ENCODE measurements at places on chromosomes 6 and 20.

DNA sequence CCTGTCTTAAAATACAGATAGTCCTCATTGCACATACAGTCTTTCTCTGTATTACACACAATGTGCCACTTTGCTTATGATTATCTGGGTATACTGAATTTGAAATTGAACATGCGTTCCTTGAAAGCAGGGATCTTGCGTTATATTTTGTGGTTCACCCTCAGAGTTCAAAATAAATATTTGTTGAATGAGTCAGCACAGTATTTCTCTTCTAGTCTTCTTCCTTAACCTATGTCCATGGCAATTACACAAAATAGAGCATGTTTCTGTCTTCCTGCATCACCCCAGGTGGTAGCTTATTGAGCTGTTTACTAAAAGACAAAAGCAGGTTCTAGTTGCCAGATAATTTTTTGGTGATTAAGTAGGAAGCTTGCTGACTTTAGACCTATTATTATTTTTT, 272.9 kb upstream of the FERMT1 start:
- DNase-seq = no peak

GRCh38 chr6:127592964-127593363, 16.0 kb downstream of the C6orf58 start:
- DNase-seq = no peak

DNA sequence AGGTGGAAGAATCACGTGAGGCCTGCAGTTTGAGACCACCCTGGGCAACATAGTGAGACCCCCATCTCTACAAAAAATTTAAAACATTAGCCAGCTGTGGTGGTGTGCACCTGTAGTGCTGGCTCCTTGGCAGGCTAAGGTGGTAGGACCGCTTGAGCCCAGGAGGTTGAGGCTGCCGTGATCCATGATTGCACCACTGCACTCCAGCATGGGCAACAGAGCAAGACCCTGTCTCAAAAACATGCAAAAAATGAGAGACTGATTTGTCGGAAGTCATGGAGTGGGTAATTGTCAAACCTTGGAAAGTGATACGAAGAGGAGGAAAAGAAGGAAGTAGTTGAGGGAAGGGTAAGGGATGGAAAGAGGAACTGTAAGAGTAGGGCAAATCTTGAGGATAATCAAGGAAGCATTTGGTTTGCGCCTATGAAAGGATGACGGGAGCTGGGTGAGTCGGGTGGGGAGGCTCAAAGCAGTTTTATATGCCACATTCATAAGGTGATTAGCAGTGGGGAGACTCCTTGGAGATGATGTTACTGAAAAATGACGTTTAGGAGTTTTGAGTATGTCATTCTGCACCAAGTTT, 14.5 kb downstream of the L3MBTL3 start:
- DNase-seq = no peak

GRCh38 chr20:30606990-30607389, 650.5 kb upstream of the DEFB115 start:
- DNase-seq = no peak

- peak; percentile 42 for DNase-seq
Measured at GRCh38 chr20:2800521-2801285, at the start of gene CPXM1. TSS of gene CPXM1 (minus strand) at chr20:2800627. CDS start at chr20:2800572, 55 bp downstream.

DNA sequence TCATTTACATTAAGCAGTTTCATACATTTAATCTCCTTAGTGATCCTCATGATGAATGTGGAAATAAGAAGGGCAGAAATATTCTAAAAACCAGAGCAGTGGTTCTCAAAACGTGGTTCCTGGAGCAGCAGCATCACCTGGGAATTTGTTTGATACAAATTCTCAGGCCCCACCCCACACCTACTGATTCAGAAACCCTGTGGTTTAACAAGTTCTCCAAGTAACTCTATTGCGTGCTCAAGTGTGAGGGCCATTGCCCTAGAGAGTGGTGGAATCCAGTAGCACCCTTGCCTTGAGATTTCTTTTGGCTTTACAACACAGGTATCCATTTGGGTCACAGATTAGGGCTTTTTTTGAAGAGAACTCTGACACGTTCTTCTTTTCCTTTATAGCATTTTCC, 354.6 kb upstream of the FLRT3 start:
- DNase-seq = no peak

- DNase-seq = no peak
Measured at GRCh38 chr6:52640170-52640569, 30.7 kb upstream of the TMEM14A start.

DNA sequence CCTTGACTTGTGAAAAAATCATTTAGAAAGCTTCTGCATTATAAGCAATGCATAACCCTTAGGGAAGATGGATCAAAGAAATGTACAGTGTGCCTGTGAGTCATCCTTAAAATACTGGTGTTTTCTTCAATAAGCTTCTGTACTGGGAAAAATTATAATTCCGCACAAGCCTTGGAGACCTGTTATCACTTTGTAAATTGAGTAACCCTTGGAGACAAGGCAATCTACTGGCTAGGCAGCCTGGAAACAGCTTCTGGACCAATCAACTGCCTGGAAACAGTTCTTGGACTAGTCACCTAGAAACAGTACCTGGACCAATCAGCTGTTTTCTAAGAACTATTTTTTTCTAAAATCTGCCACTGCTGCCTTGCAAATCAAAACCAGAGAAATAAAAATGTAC, 25.8 kb upstream of the RNGTT start:
- no peak for DNase-seq

DNA sequence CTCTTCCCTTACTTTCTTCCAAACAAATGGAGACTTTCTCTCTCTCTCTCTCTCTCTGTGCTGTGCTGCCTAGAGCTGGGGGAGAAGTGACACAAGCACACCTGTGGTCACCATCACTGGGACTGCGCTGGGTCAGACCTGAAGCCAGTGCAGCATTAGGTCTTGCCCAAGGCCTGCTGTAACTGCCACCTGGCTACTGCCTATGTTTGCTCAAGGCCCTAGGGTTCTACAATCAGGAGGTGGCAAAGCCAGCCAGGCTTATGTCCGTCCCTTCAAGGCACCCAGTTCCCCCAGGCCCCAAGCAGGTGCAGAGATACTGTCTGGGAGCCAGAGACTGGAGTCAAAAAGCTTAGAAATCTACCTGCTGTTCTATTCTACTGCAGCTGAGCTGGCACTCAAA, 49.4 kb upstream of the TOP1 start:
- DNase-seq = no peak

- peak; percentile 75 for DNase-seq
Measured at GRCh38 chr6:112180095-112180820, 74.1 kb downstream of the LAMA4 start.

DNA sequence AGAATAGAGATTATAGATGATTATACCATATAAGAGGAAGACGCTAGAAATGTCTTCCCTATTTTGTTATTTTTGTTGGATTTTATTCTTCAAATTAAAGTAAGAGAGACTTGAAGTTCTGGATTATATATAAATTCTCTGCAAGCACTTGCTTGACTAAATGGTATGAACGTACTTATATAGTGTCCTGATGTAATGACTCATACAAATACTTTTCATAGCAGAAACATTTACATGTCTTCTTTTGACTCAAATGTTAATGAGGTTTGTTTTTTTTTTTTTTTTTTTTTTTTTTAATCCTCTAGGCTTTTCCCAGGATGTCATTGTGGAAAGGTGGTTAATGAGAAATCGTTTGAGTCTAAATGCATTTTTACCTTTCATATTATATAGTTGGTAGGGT, 55.0 kb downstream of the PDE7B start:
- no peak for DNase-seq

DNA sequence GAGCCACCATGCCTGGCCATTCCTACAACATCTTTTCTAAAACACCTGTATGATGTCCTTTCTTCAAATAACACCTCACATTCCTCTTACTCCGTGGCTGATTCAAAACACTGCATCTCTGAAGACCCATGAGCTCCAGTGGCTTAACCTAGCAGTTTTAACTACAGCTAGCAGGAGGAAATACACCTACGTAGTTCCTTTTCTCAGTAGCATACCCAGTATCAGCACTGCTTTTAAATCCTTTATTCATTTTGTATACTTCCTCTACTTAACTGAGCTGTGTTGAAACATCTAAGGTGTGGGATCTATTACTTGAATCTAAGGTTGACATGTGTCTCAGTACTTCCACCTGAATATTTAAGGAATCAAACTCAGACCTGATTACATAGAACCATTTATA, 113.6 kb upstream of the CCDC28A start:
- no peak for DNase-seq

- no peak for DNase-seq
Measured at GRCh38 chr20:31868853-31869672, 1.3 kb downstream of the DUSP15 start.

- no peak for DNase-seq
Measured at GRCh38 chr6:105817370-105817769, 268.8 kb upstream of the PRDM1 start.

DNA sequence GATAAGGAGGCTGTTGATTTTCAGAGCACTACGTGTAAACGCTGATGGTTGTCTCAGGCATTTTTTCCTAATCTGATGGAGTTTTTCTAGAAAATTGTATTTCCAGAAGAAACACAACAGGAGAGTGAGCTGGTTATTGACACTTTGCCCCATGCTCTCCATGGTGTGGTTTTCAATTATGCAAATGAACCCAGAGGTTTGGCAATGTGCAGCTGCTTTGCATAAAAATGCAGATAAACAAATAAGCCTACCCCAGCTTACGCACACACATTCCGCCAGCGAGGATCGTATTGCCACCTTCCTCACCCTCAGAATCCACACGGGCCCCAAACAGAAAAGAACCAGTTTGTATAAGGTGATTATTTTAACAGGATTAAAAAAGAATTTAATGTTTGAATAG, 45.1 kb upstream of the FRMD1 start:
- DNase-seq = no peak

DNA sequence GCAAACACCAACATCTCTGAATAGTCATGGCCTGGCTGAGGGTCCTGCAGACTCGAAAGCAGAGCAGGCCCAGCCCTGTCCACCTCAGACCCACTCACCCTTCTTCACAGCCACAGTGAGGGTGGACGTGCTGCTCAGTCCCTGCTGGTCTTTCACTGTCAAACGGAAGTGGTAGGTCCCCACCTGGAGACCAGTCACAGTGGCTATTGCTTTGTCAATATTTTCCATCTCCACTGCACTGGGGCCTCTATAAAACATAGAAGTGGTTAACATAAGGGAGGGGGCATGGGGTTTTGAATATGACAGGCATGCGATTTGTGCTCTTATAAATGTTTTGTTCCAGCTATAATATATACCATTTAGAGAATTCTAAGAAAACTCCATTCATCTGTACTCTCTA, 73.9 kb downstream of the ALDH5A1 start:
- DNase-seq = no peak

DNA sequence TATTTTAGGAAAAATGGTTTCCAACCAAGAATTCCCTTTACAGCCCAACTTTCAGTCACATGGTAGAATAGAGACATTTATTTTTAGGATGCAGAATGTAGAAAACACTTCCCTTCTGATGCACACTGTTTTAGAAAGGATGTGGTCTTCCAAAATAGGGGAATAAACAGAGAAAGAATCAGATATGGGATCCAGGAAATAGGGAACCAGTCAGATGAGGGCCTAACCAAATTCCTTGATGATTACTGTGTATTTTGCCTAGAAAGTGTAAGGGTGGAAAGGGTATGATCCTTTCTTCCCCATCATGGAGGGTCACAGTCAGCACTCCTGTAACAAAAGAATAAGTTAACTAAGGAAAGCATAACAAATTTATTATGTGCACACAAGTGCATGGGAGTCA, 27.4 kb downstream of the SLX4IP start:
- no peak for DNase-seq

- no peak for DNase-seq
Measured at GRCh38 chr6:92329208-92329847, 1090.0 kb downstream of the EPHA7 start.

GRCh38 chr6:42344756-42345155, 107.0 kb downstream of the TRERF1 start:
- DNase-seq = no peak

GRCh38 chr6:21883595-21884328, 290.2 kb downstream of the SOX4 start:
- no peak for DNase-seq

DNA sequence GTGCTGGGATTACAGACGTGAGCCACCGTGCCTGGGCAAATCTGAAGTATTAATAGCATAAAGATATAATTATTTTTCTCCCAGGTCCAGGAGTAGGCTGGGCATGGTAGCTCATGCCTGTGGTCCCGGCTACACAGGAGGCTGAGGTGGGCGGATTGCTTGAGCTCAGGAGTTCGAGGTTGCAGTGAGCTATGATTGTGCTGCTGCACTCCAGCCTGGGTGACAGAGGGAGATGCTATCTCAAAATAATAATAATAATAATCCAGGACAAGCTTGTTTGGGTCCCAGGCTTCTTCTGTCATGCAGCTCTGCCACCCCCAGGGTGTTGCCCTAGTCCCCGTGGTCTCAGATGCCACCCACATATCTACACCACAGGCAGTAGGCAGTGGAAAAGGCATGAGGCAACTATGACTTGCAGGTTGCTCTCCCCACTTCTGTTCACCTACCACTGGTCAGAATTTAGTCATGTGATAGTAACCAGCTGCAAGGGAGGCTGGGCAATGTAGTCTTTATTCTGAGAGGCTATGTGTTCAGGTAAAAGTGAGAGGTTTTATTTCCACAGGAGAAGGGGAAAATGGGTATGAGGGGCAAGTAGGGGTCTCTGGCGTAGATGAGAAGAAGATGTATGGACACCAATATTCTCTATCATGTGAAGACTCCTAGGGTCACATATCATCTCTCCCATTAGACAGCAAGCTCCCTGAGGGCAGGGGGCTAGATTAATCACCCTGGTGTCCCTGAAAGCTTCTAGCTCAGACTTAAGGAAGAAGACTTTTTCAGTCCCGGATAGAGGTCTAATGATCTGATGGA, 25.7 kb downstream of the TCF15 start:
- DNase-seq = no peak

DNA sequence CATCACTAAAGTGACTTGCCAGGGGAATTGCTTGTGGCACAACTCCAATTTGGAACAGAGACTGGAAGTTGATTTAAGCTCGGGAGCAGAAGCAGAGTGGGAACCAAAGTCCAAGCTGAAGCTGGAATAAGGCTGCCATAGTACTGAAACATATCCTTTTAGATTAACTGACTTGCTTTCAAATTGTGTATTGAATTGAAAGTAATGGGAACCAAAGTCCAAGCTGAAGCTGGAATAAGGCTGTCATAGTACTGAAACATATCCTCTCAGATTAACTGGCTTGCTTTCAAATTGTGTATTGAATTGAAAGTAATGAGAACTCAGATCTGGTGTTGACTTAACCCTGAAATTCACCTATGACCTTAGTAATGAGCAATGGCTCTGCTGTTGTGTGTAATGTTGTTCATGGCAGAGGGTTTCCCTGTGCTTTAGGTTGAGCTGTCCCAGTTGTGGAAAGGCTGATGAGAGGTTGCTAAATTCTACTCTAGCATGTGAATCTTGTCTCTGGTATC, 40.2 kb downstream of the CENPW start:
- no peak for DNase-seq

DNA sequence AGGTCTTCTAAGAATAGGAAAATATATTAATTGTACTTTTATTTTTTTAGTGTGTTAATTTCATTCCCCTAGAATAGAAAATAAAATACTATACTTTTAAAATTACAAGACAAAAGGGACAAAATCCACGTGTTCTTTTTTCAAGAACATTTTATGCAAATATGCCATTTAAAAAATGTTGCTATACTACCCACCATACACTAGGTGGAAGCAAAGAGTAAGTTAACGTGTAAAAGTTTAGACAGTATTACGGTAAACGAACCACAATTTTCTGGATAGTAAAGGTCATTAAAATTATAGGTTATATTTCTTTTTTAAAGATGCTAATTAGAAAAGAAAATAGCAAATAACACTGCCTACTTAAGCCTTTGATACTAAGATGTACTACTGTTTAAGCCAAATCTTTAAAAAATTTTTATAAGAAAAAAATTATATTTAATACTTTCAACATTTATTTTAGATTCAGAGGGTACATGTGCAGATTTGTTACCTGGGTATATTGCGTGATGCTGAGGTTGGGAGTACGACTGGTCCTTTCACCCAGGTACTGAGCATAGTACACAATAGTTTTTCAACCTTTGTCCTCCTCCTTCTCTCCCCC, 287.6 kb downstream of the PHF3 start:
- peak; percentile 6 for DNase-seq
